Stimulated activated CD8-positive, alpha-beta memory T cell treated with anti-CD3 and anti-CD28 coated beads, Interleukin-4, amount 100 ng/mL, for 4 hours (primary cell): ENCODE measurements at places on chromosomes 2 and 18.

DNA sequence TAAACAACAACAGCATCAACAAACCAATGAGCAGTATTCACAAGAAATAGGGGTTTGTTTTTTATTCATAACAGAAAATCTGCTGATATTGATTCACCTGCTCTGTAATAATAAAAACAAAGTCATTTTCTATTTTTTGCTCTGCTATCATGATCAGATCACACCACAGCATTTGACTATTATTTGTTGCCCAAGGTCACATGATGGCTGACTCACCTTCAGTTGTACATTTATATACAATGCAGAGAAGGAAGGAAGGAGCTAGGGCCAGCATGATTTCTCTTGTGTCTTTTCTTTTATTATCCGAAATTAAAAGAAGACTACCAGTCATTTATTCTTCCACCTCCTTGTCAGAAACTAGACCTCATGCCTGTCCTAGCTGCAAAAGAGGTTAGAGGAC lies 1427.7 kb upstream of the CELF4 start:
- DNase-seq: no peak

- no peak for DNase-seq
These were observed 18.7 kb upstream of the SCYGR1 start for GRCh38 chr2:227406177-227407031.

DNA sequence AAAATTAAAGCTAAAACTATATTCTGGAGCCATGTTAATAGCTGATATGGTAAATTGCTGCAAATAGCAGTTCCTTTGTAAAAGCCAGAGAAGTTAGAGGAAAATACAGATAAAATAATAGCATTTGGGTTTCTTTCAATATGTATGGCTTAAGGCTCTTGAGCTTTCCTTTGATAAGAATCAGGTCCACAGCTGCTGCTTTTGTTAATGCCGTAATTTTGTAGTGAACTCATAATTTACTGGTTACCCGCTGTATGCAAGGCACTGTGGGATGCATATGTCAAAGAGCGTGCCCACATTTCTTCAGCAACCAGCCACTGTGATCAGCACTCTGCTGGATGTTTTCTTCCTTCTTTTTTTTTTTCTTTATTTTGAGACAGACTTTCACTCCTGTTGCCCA lies 79.1 kb downstream of the MOGAT1 start:
- no peak for DNase-seq

- DNase-seq: no peak
These were observed 15.7 kb downstream of the CRIM1 start for GRCh38 chr2:36371070-36371874.

- DNase-seq: no peak
These were observed 45.7 kb downstream of the KCNF1 start for GRCh38 chr2:10957391-10957790.

GRCh38 chr2:127095784-127096183 lies 11.2 kb downstream of the BIN1 start:
- DNase-seq: no peak

DNA sequence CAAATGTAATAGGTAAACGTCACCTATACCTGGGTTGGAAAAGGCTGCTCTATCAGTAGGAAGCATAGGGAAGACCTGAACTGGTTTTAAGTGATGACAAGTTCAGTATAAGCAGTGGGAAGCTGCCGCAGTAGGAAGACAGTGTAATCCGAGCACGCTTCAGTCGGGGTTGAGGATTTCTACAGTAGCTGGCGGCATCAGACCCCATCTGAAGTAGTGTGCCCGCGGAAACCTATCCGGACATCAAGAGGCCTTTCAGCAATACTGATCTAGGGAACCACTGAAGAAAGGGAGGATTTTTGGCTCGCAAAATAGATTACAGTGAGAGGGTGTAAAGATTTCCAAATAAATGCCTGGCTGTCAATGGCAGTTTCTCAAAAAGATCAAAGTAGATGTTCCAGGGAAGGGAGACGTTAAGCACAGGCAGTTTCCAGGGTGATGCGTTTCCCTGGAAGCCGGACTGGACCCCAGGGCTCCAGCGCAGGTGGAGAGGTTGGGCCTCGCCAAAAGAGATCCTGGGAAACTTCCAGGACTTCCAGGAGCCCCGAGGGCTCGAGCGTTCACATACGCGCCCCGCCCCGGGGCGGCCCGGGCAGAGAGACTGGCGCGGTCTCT lies 5.3 kb downstream of the LOXL3 start:
- no peak for DNase-seq

DNA sequence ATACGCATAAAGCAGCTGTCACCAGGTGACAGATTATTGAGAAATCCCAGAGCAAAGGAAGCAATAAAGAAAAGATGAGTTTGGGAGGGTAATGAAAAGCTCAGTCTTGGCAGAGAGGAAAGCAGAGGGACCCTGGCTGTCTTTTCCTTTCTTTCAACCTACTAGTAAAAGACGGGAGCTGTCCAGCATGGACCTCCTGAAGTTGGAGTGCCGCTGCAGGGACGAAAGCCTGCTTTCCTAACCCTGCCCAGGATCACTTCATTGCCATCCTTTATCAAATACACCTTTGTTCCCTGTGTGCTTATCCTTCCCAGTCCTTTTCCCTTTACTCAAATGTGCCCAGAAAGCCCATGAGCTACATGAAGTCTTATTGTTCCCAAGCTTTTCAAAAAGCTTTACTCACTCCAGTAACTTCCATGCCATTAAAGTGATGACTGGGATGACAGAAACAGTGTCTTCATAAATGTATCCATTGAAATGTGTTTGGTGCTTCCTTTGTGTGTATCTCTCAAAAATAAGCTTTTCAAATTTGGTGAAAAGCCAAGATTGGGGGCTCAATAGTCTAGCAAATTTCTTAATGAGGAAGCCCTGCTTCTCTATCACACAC lies 3.7 kb upstream of the SPR start:
- no peak for DNase-seq

GRCh38 chr2:84187258-84187657 lies 271.8 kb downstream of the SUCLG1 start:
- no peak for DNase-seq

GRCh38 chr2:216687646-216688045 lies 7.7 kb downstream of the IGFBP5 start:
- DNase-seq: no peak

GRCh38 chr2:181959508-181959907 lies 26.1 kb upstream of the PPP1R1C start:
- no peak for DNase-seq

GRCh38 chr2:239898292-239898925 lies 126.7 kb downstream of the NDUFA10 start:
- no peak for DNase-seq

- DNase-seq: no peak
These were observed 44.2 kb downstream of the TAF1B start for GRCh38 chr2:9887513-9887912.

GRCh38 chr2:223855426-223855825 lies 18.0 kb upstream of the AP1S3 start:
- no peak for DNase-seq

- DNase-seq: no peak
These were observed 24.2 kb downstream of the STEAP3 start for GRCh38 chr2:119247844-119248271.

DNA sequence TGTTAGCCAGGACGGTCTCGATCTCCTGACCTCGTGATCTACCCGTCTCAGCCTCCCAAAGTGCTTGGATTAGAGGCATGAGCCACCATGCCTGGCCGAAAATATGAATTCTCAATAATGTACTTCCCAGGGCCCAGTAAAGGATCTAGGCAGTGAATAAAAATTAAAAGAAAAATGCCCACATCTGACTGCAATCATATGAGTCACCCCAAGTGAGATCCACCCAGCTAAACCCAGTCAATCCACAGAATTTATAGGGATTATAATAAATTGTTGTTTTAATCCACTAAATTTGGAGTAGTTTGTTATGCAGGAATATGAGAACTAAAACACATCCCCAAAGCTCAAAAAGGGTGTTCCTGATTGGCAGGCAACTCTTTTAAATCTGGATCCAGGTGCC lies 93.5 kb upstream of the STK39 start:
- DNase-seq: no peak

GRCh38 chr2:237774811-237775553 lies 23.6 kb upstream of the RBM44 start:
- DNase-seq: peak; percentile 9

DNA sequence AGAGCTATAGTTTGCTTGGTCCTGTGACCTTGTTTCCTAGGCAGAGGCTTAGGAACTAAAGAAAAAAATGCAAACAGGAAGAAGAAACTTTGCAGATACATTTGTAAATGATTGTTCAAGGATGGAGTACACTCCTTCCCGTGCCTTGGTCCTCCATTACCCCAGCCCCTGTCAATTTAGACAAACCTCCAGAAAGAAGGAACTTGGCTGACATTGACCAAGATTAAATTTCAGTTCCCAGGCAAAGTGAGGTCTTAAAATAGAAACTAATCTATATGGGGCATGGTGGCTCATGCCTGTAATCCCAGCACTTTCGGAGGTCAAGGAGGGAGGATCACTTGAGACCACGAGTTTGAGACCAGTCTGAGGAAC lies 179.9 kb upstream of the FN1 start:
- no peak for DNase-seq

DNA sequence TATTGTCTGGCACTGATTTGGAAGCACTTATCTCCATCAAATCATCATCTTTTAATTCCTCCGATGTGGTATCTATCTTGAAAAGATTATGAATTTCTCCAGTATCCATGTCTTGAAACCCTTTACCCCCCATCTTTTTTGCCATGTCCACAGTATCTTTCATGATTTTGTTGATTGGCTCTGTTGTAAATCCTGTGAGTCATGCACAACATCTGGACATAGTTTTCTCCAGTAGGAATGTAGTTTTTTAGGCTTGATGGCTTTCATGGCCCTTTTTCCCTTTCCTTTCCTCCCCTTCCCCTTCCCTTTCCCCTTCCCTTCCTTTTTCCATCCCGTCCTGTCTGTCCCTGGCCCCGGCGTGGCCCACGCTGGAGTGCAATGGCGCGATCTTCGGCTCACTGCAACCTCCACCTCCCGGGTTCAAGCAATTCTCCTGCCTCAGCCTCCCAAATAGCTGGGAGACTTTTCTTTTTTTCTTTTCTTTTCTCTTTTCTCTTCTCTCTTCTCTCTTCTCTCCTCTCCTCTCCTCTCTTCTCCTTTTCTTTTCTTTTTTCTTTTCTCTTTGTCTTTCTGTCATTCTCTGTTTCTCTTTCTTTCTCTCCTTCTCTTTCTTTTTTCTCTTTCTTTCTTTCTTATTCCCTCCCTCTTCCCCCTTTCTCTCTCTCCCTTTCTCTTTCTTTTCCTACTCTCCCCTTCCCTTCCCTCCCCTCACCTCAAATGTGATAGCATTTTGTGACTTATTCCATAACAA lies 18.4 kb upstream of the ZNF638 start:
- DNase-seq: no peak

- DNase-seq: no peak
These were observed 1.6 kb downstream of the SLC66A2 start for GRCh38 chr18:79949697-79950487.

DNA sequence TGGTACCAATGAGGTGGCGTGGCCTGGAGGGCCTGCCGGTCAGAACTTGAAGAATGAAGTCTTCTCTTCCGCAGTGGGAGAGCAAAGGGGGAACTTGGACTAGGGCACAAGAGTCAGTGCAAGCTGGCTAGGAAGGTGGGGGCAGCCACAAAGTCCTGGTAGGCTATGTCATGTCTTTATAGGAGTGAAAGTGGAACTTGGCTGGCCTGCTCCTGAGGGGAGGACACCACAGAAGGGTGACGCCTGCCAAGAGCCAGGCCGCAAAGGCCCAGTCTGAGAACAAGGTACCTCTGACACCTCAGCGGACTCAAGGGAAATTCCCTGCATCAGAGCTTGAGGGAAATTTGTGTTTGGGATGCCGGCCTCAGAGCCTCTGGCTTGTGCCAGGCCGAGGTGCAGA lies 32.2 kb upstream of the MAP3K20 start:
- no peak for DNase-seq

DNA sequence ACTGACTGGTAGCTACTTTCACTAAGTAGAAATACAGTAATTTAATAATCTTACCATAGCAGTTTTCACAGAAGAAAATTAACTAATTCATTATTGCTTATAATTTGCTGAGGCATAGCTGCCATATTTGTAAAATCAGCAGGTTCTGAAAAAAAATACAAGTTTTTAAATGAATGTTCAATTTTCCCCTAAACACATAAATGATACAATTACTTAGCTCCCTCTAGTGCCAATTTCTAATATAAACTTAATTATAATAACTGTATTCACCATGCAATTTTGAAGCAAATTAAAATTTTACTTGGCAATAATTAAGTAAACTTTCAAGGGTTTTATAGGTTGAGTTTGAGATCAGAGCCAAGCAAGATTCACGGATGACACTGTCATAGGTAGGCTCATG lies 1321.6 kb upstream of the ACVR2A start:
- DNase-seq: no peak

DNA sequence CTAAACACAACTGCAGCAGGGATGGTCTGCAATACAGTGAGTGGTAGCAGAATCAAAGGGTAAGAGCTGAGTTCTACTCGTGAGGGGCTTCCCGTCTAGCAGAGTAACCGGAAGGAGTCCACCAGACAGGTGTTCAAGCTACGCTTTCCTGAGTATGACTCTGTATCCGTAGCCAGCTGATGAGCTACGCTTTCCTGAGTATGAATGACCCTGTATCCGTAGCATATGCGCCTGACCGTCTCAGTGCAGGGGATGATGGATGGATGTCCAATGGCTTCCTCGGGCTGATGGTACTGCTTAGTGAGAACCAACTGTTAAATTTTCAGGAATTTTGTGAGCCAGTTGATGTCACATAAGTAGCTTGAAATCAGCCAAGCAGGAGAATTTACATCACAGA lies 244.1 kb upstream of the MYT1L start:
- DNase-seq: no peak

DNA sequence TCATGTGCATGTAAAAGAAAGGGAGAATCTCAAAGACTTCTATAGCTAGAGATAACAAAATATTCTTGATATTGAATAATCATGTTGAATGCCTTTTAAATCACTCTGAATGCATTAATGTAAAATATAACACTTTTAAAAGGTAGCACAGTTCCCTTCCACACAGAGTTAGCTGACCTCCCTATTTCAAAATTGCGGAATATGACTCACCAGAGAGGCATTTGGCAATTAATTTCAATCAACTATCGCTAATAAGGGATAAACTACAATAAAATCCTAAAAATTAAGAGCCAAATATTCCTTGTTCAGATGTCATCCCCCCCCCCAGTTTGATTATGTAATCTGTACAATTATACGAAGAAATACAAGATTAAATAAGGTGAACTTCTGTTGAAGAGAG lies 29.3 kb downstream of the ZC3H15 start:
- no peak for DNase-seq

- DNase-seq: no peak
These were observed 10.3 kb upstream of the DNAJC10 start for GRCh38 chr2:182705761-182706160.

- DNase-seq: no peak
These were observed 152.5 kb upstream of the AQP4 start for GRCh38 chr18:27017901-27018500.

- DNase-seq: no peak
These were observed 14.4 kb upstream of the HES6 start for GRCh38 chr2:238254095-238254723.
